ENCODE measurements at places on chromosomes 6 and 20.
A peak's percentile ranks its signal among the peaks of the same experiment; 100 is the strongest.

DNA sequence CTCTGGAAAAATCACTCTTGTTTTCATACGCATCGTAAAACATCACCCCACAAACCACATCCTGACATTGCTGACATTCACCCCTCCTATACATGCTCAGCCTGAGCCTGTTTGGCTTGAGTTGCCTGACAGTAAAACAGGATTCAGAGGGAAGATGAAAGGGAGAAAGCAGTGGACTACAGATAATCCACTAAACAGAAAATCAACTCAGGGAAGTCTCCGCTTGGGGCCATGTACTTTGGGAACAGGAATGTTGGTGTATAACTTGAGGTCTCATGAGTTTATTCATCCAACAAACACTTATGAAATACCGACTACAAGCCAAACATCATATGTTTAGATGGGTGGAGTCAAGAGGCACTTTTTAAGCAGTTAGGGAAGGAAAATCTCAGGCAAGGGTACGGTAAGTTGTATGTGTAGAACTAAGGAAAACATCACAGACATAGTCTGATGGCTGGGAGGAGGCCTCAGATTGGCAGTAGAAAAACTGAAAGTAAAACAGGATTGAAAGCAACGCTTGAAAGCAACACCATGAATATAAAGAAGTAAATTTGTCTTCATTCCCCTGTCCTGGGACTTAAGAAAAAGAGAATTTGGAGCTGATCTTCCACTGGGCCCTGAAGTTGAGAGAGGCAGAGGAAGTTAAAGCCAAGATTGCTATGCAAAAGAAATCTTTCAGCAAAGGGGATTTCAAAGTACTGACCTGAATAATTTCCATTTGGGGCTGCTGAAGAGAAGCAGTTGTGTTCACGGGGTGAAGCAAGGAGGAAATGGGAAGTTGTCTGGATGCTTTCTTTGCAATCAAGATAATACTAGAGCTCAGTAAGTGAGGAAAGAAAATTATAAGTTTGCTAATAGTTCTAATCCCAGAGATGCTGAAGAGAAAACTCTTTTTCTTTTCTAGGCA, 28.8 kb downstream of the PDE7B start:
- DNase-seq, result no peak

- no peak for DNase-seq
These were observed 126.4 kb upstream of the MAFB start for GRCh38 chr20:40815156-40816038.

DNA sequence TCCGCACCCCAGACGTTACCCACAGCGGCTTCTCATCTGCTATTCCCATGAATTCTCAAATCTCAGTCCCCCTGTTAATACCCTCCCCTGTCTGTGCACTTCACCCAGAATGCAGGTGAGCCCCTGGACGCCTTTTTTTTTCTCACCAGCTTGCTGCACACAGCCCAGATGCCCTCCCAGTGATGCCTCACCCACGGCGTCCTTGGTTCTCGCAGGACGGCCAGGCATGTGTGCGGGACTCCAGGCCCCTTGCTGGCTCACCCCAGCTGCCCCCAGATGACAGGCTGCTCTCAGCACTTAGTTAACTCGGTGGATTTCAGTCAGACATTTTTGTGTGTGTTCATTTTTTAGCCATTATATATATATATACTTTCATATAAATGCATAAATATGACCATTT, 25.4 kb upstream of the PI16 start:
- DNase-seq, result no peak

DNA sequence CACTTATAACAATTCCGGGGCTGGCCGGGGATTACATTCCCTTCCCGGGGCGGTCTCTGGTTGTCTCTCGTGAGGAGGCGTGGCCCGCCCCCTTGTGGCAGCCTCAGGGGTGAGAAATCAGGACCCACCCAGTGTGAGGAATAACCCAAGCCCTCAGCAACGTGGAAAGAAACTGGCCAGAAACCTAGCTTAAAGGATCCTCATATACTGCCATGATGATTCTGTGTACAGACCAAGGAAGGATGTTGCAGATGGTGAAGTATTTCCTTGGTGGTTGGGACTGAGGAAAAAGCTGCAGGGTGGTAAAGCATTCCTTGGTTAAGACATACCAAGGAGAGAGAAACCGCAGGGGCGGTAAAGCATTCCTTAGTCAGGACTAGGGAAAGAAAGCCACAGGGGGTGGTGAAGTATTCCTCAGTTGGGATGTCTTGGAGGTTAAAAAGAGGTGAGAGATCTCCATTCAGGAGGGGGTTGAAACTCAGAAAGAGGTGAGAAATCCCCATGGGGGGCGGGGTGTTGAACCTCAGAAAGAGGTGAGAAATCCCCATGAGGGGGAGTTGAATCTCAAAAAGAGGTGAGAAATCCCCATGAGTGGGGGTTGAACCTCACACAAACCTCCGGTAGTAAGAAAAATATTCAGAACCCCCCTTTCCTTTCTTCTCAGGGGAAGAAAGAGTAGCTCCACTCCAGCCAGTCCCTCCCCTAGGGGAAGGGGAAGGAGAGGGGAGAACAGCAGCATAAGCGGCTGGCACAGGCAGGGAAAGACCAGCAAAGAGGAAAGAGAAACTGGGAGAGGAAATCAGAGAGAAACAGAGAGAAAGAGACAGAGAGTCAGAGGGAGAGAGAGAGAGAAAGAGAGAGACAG, 238.1 kb downstream of the RNGTT start:
- DNase-seq, result peak; percentile 67

- no peak for DNase-seq
These were observed 10.2 kb downstream of the BTN3A1 start for GRCh38 chr6:26412228-26412627.

GRCh38 chr20:33318096-33318429, 35.0 kb downstream of the BPIFB1 start:
- DNase-seq, result no peak

GRCh38 chr6:4355241-4355640, 219.9 kb upstream of the ECI2 start:
- no peak for DNase-seq

DNA sequence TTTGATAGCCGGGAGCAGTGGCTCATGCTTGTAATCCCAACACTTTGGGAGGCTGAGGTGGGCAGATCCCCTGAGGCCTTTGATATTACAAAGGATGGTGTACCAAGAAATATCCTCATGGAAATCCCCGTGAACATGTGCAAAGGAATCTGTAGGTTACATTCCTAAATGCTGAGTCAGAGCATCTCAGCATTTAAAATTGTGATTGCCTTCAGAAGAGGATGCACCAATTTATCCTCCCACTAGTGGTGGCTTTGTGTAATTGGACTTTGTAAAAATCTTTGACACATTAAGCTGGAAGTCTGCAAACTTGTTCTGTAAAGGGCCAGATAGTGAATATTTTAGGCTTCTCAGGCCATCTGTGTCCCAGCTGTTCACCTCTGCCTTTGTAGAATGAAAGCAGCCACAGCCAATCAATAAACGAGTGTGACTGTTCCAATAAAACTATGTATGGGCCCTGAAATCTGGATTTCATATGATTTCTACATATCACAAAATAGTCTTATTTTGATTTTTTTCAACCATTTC, 11.8 kb downstream of the TMEM14B start:
- DNase-seq, result peak; percentile 8

DNA sequence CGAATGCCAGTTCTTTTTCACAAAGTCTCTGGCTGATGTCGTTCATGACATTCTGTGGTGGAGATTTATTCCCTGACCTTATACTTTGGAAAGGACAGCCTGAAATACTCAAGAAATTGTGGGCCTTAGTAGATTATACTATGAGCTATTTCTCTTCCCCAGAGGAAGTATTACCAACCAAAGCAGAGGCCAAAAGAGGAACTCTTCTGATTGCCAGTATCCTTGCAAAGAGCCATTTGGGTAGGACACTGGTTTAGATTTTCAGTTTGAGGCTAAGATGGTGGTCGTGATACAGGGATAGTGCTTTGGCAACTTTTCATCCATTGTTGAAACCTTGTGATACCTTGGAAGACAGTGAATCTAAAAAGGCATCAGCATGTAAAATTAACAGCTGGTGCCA, 327.3 kb downstream of the HACE1 start:
- no peak for DNase-seq

DNA sequence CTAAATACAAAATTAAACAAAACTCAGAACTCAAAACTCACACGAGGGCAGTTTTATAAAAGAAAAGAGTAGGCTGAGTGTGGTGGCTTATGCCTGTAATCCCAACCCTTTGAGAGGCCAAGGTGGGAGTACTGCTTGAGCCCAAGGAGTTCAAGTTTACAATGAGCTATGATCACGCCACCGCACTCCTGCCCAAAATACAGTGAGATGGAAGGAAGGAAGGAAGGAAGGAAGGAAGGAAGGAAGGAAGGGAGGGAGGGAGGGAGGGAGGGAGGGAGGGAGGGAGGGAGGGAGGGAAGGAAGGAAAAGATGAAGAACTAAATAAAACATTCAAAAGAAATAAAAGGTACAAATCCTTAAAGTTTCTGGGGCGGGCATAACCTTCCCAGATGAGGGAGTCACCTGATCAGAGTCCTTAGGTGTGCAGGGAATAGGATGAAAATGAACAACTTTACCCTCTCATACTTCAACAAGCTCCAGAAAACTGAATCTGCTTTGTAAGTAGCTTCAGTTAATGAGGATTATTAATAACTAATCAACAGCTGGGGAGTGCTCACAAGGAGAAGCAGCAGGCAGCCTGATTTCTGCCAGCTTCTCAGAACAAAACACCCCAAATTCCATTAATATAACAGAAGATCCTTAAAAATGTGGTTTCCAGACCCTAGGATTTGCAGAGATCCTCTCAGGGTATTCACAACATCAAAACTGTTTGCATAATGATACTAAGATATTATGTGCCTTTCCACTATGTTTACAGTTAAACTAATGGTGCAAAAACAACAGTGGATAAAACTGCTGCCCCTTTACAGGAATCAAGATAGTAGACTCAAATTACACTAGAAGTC, 21.8 kb downstream of the LMBRD1 start:
- DNase-seq, result peak; percentile 98

DNA sequence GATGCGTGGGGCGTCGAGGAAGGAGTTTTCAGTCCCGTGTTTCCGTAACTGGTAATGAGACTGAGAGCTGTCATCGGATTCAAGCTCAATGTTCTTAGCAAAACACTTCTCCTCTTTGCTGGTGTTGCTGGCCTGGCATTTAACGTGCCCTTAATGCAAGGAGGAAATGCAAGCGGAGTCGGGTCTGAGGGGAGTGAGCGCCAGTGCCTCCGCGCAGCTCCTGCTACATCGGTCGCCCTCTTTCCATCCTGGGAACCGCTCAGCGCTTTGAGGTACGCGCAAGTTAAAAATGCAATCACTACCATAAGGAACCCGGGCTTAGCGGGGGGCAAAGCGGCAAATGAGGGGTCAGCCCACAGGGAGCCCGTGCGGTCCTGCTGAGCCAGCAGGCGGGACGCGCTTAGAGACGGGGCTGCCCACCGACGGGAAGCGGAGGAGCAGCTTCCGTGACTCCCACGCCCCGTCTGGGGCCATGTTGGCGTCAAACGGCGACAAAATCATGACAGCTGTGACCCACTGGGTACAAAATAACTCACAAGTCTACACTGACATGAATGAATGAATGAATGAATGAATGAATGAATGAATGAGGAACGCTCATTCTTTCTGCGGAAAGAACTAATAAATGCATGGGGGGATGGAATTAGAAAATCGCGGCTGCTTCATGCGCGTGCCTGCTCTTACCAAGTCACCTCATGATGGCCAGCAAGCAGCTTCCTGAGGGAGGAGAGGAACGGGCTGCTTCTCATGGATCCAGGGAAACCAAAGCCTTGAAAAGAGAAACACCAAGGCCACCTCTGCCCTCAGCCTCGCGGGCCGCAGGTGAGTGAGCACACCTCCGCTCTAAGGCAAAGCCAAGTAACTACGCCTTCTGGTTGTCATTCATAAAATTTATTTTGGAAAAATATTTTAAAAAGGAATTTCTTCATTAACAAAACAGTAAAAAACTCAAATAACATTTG, 9.3 kb downstream of the DLL1 start:
- no peak for DNase-seq

DNA sequence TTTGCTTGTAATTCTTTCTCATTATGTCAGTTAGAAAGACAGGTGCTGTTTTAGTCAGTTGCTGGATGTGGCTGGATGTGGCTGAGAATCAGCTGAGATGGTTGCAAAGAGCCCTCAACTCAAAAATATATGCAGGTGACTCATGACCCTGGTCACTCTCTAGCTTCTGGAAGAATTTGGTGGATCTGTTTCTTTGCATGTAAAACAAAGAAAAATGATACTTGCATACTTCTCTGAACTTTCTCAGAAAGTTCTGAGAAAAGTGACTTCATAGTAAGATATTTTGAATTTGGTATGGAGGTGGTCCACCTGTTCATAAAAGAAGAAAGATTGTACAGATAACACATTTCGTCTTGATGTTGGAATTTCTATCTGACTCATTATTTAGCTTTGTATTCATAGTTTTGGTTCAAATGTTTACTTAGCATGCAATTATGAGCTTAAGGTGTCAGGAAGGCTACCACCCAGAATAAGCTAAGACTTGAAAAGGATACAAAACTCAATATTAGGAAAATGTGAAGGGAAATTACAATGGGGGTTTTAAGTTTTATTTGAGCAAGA, 163.2 kb upstream of the OLIG3 start:
- DNase-seq, result no peak

DNA sequence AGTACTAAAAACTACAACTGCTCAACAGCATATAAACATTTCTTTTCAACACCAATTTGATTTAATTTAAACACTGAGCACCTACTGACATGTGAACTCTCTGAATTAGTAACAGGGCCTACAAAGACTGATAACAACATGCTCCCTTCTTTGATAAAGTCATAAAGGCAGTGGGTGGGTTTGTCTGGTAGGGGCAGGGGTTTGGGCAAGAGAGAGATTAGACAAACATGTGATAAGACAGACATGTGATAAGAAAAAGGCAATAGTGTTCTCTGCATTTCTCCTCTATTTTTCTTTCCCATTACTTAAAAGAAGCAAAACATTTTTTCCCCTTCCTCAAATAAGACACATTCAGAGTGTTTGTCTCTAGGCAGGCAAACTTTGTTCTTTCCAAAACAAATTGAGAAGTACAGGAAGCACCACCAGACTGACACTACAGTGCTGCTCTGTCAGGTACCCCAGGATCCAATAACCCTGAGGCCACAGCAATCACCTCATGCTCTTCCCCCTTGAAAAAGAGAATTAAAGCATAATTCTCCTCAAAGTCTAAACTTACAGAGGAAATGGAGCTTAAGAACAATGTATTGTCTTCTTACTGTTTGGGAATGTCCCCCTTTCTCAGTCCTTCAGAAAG, 11.9 kb downstream of the C6orf52 start:
- no peak for DNase-seq

- no peak for DNase-seq
These were observed 215.3 kb upstream of the RNF24 start for GRCh38 chr20:4230651-4231050.

GRCh38 chr20:53723621-53724020, 130.0 kb upstream of the ZNF217 start:
- DNase-seq, result no peak
